Stimulated activated CD8-positive, alpha-beta memory T cell treated with anti-CD3 and anti-CD28 coated beads, Interleukin-2, amount 100 ng/mL, for 48 hours (primary cell): ENCODE measurements at places on chromosomes 16 and 17.
A peak's percentile ranks its signal among the peaks of the same experiment; 100 is the strongest.

GRCh38 chr17:41449008-41449407 lies 8.2 kb upstream of the KRT38 start:
- DNase-seq: no peak

- no peak for DNase-seq
Observed at GRCh38 chr17:78541488-78542206, 35.5 kb downstream of the DNAH17 start.

- DNase-seq: no peak
Observed at GRCh38 chr16:81586977-81587625, 142.5 kb downstream of the CMIP start.

DNA sequence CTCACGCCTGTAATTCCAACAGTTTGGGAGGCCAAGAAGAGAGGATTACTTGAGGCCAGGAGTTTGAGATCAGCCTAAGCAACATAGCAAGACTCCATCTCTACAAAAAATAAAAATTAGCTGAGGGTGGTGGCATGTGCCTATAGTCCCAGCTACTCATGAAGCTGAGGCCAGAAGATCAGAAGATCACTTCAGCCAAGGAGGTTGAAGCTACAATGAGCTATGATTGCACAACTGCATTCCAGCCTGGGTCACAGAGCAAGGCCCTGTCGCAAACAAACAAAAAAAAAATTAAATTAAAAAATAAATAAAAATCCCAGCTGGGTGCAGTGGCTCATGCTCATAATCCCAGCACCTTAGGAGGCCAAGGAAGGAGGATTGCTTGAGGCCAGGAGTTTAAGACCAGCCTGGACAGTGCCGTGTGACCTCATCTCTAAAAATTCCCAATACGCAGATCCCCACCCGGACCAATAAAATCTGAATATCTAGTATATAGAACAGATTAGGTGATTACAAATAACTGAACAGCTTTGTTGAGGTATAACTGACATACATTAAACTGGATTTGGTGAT lies 18.2 kb upstream of the ATF7IP2 start:
- no peak for DNase-seq

GRCh38 chr16:56314244-56314850 lies 111.0 kb downstream of the AMFR start:
- DNase-seq: no peak

- no peak for DNase-seq
Observed at GRCh38 chr16:14500791-14501190, 129.3 kb downstream of the PARN start.

- no peak for DNase-seq
Observed at GRCh38 chr17:79565606-79566250, 45.1 kb downstream of the RBFOX3 start.

- no peak for DNase-seq
Observed at GRCh38 chr16:78642621-78643285, 543.3 kb downstream of the WWOX start.

GRCh38 chr17:75698659-75699058 lies 22.6 kb upstream of the ITGB4 start:
- no peak for DNase-seq

DNA sequence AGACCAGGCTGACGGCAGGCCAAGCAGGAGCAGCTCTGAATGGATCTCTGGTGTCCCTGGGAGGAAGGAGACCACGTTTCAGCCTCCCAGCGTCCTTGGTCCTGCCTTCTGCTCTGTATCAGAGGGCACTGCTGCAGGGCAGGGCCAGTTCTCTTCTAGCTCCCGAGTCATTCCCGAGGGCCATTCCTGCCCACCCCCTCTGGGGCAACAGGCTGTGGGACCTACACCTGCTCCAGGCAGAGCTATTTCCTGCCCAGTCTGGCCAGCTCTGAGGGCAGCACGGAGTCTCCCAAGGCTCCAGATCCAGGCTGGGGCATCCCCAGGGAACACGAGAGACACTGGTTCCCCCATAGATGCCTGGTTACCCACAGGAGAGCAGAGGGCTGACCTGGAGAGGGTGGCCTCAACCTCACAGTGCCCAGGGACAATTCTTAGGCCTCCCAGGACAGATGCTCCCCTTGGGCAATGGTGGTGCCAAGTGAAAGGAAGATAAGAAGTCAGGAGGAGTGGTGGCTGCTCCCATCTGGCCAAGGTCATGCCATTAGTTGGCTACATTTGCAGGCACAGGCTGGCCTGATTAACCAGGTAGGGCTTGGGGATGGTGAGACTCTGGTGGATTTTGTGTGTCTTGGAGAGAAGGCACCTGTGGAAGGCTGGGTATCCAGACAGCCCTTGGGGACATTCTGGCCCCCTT lies 2.0 kb downstream of the WFIKKN2 start:
- no peak for DNase-seq

- no peak for DNase-seq
Observed at GRCh38 chr16:85445779-85446222, 167.3 kb upstream of the GSE1 start.

DNA sequence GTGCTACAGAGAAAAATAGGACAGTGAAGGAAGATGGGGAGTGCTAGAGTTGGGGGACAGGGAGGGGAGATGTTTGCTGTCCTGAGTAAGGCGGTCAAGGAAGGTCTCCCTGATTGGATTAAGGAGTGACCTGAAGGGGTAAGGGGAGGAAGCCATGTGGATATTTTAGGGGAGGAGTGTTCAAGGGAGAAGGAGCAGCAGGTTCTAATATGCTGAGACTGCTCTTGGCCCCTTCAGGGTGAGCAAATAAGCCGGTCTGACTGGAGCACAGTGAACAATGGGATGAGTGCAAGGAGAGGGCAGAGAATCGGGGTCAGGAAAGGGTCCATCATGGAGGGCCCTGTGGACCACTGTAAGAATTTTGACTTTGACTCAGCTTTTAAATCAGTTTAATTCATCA lies 188.8 kb downstream of the IRX3 start:
- DNase-seq: no peak

DNA sequence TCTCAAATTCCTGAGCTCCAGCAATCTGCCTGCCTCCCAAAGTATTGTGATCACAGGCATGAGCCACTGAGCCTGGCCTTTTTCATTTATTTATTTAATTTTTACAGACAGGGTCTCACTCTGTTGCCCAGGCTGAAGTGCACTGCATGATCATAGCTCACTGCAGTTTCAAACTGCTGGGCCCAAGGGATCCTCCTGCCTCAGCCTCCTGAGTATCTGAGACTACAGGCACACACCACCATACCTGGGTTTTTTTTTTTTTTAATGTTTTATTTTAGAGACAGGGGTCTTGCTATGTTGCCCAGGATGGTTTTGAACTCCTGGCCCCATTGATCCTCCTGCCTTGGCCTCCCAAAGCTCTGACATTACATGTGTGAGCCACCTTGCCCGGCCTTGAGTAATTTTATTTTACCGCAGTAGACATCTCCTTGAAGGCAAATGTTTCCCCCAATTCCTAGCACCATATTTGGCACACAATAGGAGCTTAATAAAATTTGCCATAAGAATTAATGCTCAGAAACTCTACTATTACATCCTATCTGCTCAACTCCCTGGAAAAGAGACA lies 1.9 kb upstream of the EEF2K start:
- no peak for DNase-seq

- DNase-seq: no peak
Observed at GRCh38 chr16:29024278-29024677, 39.4 kb downstream of the LAT start.

DNA sequence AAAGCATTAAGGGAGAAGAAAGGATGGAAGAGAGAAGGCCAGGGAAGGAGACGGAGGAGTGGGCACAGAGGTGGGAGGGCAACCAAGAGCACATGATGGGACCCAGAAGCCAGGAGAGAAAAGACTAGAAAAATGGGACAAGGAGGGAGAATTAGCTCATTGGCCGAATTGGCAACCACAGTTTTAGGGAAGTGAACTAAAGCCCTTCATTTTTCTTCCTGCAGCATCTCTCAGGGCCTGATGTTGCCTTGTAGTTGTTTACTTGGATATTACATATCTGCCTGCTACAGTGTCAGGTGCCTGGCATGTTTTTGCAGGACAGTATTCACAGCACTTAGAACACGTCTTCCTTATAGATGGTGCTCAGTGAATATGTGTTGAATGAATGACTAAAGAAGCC lies 19.0 kb downstream of the EMP2 start:
- DNase-seq: no peak

DNA sequence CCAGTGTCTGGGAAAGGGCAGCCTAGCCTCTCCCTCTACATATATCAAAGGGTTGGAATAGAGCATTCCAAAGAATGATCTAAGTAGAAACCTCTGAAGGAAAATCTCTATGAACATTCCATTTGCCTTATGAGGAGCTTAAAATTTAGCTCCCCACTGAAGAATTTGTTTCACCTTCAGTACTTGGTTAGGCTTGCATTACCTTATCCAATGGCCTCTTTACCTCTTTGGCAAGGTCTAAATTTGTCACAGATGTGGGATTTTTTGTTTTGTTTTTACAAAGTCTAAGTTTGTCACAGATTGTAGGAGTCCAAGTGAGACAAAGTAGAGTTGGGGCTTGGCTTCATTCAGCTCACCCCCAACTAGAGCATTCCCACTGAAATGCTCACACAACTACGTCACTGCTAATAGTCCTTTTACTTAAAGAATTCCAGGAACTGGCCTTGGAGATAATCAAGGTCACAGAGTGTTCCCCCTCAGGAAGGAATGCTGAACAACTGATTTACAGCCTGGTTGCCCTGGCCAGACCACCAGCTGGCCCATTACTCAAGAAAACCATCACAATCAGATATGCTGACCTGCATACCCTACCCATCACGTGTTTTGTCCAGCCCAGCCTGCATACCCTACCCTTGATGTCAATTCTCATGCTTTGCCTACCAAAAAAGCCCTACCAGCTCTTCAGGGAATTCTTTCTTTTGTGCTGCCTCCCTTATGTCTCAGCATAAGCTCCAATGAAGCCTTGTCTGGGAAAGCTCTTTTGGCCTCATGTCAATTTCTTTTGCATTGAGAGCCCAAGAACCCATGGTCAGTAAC lies 26.5 kb upstream of the PPM1D start:
- no peak for DNase-seq

GRCh38 chr16:57260294-57260929 lies 15.4 kb downstream of the ARL2BP start:
- peak; percentile 8 for DNase-seq

- DNase-seq: no peak
Observed at GRCh38 chr16:70527315-70527996, 3.8 kb downstream of the SF3B3 start.

DNA sequence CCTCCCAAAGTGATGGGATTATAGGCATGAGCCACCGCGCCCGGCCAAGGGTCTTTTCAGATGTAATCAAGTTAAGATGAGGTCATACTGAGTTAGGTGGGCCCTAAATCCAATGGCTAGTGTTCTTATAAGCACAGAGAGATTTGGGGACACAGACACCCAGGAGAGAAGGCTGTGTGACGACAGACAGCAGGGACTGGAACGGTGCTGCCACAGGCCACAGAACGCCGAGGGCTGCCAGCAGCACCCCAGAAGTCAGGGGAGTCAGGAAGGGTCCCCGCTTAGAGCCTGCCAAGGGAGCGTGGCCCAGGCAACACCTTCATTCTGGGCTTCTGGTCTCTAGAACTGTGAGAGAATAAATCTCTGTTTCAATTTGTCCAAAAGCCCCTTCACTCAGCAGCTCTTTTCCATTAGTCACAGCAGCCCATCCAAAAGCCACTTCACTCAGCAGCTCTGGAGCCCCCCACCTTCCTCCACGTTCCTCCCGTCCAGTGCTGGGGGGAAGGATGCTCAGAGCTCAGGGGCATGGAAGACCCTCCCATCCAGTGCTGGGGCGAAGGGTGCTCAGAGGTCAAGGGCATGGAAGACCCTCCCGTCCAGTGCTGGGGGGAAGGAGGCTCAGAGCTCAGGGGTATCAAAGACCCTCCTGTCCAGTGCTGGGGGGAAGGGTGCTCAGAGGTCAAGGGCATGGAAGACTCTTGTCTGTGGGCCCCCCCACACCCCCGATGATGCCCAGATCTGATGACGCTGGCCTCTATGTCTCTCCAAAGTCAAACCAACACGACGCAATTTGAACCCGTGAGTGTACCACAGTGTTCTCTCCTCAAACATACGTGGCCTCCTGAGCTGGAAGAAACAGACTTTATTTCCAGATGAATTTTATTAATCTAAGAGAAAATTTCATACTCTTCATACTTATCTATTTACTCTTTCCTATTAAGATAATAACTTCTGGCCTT lies 11.9 kb downstream of the RAB40B start:
- DNase-seq: no peak

GRCh38 chr16:28999577-28999976 lies 14.7 kb downstream of the LAT start:
- no peak for DNase-seq

- no peak for DNase-seq
Observed at GRCh38 chr16:11511328-11511727, 75.4 kb downstream of the LITAF start.

- DNase-seq: no peak
Observed at GRCh38 chr16:66503030-66503429, 46.9 kb downstream of the TK2 start.

- no peak for DNase-seq
Observed at GRCh38 chr17:36732351-36732750, 131.0 kb downstream of the MRM1 start.

GRCh38 chr17:49557312-49558024 lies 18.2 kb upstream of the NXPH3 start:
- DNase-seq: no peak

DNA sequence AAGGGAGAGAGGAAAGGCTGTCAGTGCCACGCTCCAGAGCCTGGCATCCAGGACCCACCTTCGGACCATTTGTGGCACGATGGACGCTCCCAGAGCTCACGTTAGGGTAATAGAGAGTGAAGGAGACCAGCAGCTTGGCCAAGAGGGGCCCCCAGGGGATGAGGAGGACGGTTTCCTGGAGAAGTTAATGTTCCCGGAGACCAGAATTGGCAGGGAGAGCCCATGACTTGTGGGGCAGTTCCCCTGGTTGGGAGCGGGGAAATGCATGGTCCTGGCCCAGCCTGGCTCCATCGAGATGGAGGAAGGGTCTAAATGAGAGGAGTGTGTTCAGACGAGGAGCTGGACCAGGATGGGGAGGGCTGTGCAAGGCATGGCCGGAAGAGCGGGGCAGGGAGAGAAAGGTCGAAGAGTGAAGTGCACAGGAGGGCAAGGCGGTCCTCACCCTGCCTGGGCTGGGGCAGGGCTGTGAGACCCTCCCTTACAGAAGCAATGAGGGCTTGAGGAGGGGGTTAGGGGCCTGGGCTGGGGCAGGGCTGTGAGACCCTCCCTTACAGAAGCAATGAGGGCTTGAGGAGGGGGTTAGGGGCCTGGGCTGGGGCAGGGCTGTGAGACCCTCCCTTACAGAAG lies 2.9 kb upstream of the HIC1 start:
- DNase-seq: no peak

- DNase-seq: no peak
Observed at GRCh38 chr17:2207815-2208515, 95.6 kb downstream of the SMG6 start.

DNA sequence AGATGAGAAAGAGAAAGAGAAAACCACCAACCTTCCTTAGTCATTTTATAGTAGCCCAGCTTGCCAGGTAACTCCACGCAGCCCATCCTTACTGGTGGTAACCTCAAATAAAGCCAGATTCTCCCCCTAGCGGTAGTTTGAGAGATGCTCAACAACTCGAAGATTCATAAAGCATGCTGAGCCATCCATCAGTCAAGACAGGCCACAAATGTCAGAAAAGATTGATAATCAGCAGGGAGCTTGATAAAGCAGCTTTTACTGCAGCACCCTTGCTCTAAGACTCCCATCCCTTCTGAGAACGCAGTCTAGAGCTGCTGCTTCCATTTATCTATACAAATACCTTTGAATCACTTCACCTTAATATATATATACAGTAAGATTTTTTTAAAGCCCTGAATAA lies 451.5 kb upstream of the HSBP1 start:
- DNase-seq: no peak
